ENCODE measurements at places on chromosomes 11 and 22. TPM values are rescaled to one million over a fixed set of nuclear protein-coding genes. Genes with fewer than 3 reads are reported as not detected.

Gene POU2F3
- total RNA-seq, result not detected

Gene C11orf68
- total RNA-seq, result 45.2 TPM

Gene C11orf91
- total RNA-seq, result 1.5 TPM

Gene TH
- total RNA-seq, result not detected

Gene SERHL2
- total RNA-seq, result 0.28 TPM

Gene TRIM49C
- total RNA-seq, result not detected

Gene NLRP10
- not detected for total RNA-seq

Gene GRIK4
- total RNA-seq, result not detected

Data from A549 treated with Mapracorat at 1 μM for 4 hours (cell line).